ENCODE measurements at places on chromosomes 3 and 15.

DNA sequence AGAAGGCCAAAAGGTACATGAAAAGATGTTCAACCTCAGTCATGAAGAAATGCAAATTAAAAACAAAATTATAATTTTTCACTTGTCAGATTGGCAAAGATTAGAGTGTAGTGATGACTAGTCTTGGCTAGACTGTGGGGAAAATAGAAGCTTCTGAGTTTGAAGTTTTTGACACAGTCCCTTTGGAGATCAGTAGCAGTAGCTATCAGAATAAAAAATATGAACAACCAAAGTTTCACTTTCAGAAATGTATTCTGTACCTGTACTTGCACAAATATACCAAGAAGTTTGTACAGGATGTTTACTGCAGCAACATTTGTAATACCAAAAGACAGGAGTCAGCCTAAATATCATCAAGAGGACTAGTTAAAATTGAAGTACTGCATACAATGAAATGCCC is 14.1 kb downstream of the ATP2C1 start:
- DNase-seq = no peak

- no peak for DNase-seq
Measured at GRCh38 chr15:100022806-100023205, 289.6 kb upstream of the LYSMD4 start.

- DNase-seq = no peak
Measured at GRCh38 chr3:15796331-15796730, 1.4 kb downstream of the ANKRD28 start.

DNA sequence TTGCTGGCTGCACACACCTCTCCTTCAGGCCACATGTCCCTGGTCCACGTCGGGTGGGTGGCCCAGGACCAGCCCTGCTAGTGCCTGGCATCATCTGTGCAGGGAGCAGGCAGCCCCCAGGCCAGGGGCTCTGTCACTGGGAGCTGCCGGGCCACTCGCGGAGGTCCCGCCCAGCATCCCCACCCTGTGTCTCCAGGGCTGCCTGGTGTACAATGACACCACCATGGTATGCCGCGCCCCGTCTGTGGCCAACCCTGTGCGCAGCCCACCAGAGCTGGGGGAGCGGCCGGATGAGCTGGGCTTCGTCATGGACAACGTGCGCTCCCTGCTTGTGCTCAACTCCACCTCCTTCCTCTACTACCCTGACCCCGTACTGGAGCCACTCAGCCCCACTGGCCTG is 34.3 kb downstream of the PLXNA1 start:
- DNase-seq = no peak

DNA sequence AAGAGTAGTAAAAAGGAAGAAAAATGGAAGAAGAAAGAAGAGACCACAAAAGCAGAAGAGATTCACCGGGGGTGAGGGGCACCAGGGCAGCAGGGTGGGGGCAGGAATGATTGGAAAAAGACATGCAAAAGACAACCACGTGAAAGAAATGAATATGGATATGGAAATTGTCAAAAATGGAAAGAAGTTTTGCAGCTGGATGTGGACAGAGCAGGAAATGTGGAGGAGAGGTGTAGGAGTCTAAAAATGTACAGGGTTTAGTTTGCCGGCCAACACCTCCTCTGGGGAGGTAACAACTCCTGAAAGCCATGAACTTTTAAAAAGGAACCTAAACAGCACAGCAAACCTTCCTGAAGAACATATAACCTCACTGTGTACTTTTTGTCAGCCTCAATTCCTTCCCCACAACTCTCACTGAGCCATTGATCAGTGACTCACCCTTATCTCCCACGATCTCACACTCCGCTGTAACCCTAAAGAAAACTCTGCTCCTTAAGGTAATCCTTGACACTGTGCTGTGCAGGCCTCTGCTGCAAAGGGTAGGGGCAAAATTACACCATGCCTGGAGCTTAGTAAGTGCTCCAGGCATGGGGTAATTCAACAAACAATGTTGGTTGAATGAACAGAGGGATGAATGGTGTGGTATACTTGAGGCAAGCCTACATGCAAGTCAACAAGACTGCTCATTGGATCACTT is 100.2 kb upstream of the BOC start:
- DNase-seq = no peak

DNA sequence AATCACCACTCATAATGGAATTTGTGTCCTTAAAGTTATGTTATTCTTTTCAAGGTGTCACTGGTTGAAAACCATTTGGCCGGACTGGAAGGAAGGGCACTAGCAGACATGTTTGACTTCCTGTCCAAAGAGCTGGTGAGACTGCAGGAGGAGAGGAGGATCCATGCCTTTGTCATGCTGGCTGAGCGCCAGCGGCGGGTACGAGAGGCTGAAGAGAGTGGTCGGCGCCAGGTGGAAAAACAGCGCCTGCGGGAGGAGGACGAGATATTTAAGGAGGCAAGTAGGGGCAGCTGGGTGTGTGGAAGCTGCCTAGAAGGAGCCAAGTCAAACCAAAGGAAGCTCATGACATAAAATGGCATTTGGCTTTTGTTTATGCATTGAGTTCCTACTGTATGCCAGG is 38.0 kb upstream of the NR1I2 start:
- DNase-seq = no peak

DNA sequence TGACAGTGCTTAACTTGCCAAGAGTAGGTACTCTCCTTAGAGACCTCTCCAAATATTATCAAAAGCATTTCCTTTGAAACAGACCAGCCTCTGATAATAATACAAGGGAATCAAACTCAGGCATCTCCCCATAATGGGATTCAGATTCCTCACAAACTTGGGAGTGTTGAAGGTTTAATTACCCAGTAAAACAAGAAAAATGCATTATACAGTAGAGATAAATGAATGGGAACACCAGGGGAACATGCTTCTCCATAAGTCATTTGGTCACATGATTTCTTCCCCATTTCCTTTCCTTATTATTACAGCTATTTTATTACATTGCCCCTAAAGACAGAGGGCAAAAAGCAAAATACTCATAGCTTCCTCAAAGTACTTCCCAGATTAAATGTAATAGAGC is 325.0 kb upstream of the CDIN1 start:
- no peak for DNase-seq

All from stimulated activated CD8-positive, alpha-beta memory T cell treated with anti-CD3 and anti-CD28 coated beads, Interleukin-7, amount 100 ng/mL, for 1 hour (primary cell).